Kidney (tissue), 22 donors: ENCODE measurements at places on chromosomes 4 and X. TPM values are rescaled to one million over a fixed set of nuclear protein-coding genes. Genes with fewer than 3 reads are reported as not detected.

DNA sequence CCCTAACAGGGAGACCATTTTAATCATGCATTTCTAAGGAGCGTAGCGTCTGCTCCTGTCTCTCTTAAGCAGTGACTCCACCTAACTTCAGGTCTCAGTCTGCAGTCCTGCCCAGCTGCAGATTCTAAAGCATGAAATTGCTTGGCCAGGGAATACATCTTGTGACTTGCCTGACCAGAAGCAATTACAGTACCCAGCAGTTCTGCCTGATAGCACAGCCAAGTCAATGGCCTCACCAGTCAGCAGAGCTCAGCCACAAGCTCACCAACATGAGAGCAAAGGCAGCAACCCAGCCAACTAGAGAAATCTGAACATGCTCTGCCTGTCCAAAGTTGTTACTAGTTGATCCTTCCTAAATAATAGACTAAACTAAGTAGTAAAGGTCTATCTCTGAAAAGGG is 2011.9 kb upstream of the PCDH10 start:
- H3K27ac ChIP-seq: no peak overlapping the region
- H3K4me1 ChIP-seq: no peaks in the 10 kb centered on the region
- H3K36me3 ChIP-seq: no peaks in the 10 kb centered on the region
- no peak for DNase-seq

DNA sequence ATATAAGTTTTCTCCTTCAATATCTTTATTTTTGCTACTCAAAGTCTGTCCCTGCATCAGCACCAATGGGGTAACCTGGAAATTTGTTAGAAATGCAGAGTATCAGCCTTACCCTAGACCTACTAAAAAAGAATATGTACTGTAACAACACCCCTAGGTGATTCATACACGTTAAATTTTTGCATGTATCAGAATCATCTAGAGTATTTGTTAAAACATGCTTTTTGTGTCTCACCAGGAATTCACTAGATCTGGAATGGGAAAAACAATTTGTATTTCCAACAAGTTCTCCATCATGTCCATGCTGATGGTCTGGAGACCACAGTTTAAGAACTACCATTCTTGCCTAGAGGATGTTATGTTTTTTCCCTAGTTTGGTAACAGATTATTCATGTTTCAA is 196.0 kb upstream of the EDNRA start:
- no peak for DNase-seq
- H3K27me3 ChIP-seq: no peaks in the 10 kb centered on the region
- H3K36me3 ChIP-seq: no peaks in the 10 kb centered on the region

DNA sequence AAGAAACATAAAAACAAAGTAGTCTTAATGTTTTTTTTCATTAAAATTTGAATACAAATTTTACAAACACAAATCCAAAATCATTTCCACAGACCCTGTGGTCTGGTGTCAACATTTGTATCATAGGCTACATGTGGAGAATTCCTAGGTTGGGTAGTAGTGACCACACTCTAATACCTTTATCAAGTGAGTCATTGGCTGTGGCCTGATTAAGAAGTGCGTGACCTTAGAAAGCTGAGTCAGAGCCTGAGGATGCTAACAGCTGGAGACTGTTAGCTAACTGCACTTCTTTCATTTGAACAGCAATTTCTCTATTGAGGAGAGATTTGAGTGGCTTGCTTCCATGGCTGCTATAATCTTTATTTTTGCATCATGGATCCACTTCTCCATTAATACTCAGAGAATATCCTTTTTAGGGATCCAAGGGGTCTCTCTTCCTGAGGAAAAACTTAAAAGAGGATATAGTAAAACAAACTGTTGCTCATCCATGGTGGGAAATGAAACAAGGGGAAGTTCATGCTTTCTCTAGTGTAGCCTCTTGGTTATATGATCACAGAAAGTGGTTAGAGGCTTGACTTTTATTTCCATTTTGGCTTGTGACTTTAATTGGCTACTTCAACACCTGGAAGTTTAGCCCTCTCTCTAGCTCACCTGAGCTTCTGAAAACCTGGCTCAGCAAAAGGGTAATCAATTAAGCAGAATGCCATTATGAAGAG is 335.8 kb downstream of the PABPC4L start:
- H3K27me3 ChIP-seq: no peaks in the 10 kb centered on the region
- no peaks in the 10 kb centered on the region for H3K4me1 ChIP-seq
- no peak overlapping the region for H3K4me3 ChIP-seq
- no peak for DNase-seq
- no peak overlapping the region for H3K27ac ChIP-seq

GRCh38 chr4:109977854-109978501 is 65.3 kb downstream of the EGF start:
- DNase-seq: no peak
- H3K36me3 ChIP-seq: no peaks in the 10 kb centered on the region
- H3K27ac ChIP-seq: no peak overlapping the region
- no peak overlapping the region for H3K4me3 ChIP-seq
- no peaks in the 10 kb centered on the region for H3K4me1 ChIP-seq
- no peaks in the 10 kb centered on the region for H3K27me3 ChIP-seq

DNA sequence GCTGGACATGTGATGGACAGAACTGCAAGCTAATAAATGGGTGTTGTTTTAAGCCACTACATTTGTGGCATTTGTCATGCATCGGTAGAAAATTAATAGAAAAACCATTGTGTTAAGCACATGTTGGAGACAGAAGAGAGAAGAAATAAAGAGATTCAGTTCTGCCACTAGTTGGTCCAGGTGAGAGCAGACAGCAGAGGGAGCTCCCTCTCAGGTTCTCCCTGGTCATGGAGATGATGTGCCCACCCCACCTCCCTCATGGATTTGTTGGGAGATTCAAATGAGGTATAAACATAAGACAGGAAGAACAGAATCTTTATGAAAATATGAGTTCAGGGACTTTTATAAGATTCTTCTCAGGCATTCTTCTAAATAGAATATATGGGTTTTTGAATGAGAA is 36.8 kb upstream of the OCIAD2 start:
- H3K36me3 ChIP-seq: no peaks in the 10 kb centered on the region
- H3K4me1 ChIP-seq: no peaks in the 10 kb centered on the region
- H3K27me3 ChIP-seq: no peaks in the 10 kb centered on the region
- DNase-seq: peak; percentile 36
- H3K27ac ChIP-seq: no peak overlapping the region
- no peak overlapping the region for H3K4me3 ChIP-seq

DNA sequence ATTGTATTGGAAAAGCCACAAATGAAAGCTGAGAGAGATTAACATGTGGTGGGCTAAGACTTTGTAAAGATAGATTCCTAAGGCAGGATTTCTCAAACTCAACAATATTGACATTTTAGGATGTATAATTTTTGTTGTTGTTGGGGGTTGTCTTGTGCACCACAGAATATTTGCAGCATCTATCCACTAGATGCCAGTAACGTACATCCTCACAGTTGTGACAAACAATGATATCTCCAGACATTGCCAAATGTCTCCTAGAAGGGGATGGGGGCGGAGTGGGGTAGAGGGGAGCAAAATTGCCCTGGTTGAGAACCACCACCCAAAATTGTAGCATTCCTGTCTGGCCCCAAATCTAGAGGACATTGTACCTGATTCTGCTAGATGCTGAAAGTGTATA is 14.7 kb upstream of the CBR4 start:
- H3K27me3 ChIP-seq: no peaks in the 10 kb centered on the region
- no peak for DNase-seq
- no peak overlapping the region for H3K27ac ChIP-seq
- H3K4me3 ChIP-seq: no peak overlapping the region
- no peaks in the 10 kb centered on the region for H3K4me1 ChIP-seq

The GLRA2 gene
- total RNA-seq: not detected

The RBM47 gene
- 124 TPM for total RNA-seq

The GCNA gene
- total RNA-seq: 2.7 TPM

The PAGE2 gene
- not detected for total RNA-seq

The VSIG4 gene
- total RNA-seq: 80.0 TPM

The CENPVL2 gene
- total RNA-seq: not detected

The FOXR2 gene
- total RNA-seq: not detected
